ENCODE measurements at places on chromosomes 6 and 20. TPM values are rescaled to one million over a fixed set of nuclear protein-coding genes. Genes with fewer than 3 reads are reported as not detected.
A peak's percentile ranks its signal among the peaks of the same experiment; 100 is the strongest.

DNA sequence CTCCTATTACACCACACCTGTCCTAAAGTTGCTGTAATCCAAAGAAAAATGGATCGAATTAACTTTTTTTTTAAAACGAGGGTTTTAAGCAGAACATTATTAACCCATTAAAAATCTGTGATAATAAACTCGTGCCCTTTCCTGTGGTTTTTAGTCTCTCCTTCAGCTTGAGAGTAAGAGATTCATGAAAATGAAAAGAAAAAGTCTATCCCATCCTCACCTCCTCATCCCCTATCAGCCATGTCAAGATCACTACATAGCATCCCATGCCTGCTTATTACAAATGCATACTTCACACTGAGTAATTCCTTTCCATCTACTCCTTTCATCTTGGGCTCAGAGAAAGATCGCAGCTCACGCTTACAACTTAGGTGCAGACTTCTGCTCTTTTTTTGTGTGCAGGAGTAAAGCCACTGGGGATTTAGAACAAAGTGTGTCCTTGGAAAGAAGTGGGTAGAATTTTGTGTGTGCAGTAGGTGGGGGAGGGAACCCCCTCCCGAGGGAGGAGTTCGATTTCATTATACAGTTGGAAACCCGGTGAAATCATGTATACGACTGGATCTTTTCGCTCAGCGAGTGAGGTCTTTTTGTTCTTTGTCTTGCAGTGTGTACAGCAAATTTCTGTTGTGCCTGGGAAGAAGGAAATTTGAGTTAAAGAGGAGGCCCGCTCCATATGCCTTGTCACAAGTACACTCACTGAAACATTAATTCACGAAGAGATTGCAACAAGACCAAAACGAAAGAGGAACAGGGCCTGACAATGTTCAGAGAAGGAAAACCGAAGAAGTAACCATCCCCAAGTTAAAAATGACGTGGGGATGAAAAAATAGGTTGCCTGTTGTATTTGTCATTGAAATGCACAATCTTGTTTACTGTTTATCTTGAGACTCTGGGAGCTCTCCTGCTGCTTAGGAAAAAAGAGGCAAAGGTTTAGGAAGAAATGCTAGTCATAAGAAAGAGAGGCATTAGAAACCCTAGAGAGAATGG, 146.5 kb upstream of the ZNF217 start:
- no peak for DNase-seq

DNA sequence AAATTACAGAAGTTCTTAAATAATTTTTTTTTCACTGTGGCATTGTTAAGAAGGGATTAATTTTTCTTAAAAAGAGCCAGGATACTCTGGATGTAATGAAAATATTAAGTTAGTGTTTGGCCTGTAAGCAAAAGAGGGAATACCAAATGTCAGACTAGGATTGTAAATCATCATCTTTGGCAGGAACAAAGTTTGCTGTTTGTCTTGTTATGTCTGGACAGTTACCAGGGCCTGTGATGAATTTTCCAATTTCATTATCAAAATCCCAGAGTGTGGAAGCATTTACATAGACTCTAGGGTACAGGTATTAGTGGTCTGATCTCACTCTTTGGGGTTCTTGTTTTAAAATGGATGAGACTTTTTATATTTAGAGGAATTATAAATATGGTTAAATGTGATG, 26.1 kb downstream of the CEP57L1 start:
- DNase-seq = peak; percentile 66

DNA sequence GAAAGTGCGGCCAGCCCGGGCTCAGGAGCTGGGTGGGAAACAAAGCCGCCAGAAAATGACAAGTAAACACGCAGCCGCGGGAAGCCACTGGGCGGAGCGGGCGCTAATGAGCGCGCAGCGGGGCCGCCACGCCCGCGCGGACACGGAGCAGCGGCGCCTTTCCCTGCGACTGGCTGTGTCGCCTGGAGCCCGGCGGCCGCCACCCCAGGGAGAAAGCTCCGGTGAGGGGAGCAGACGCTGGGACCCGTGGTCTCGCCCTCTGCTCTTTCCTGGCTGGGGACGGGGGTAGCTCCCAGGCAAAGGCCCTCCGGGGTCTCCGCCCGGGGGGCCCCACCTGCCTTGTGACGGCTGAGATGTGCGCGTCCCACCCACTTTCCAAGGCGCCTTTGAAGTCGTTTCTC, 54.9 kb downstream of the PRR18 start:
- DNase-seq = no peak

DNA sequence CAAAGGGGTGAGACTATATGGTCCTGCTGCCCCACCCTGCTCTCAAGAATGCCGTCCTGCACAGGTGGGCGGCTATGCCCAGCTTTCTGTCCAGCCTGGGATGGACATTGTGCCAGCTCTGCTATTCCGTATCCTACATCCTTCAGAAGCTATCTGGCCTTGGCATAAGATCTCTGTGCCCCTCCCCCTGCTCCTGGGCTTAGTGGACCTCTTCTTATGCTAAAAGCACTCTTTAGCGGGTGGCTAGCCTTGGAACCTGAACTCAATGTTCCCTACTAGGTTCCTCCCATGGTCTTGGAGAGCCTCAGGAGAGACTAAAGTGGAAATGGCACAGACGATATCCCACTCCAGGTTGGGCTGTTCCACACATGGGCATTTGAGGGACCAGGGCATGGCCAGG, 22.5 kb downstream of the SCUBE3 start:
- DNase-seq = no peak

The FERMT1 gene
- 8.8 TPM for total RNA-seq

- no peak for DNase-seq
Measured at GRCh38 chr6:139154881-139155547, 20.1 kb downstream of the HECA start.

The WFDC5 gene
- total RNA-seq = not detected

- DNase-seq = no peak
Measured at GRCh38 chr6:40431706-40432105, 155.5 kb downstream of the LRFN2 start.

DNA sequence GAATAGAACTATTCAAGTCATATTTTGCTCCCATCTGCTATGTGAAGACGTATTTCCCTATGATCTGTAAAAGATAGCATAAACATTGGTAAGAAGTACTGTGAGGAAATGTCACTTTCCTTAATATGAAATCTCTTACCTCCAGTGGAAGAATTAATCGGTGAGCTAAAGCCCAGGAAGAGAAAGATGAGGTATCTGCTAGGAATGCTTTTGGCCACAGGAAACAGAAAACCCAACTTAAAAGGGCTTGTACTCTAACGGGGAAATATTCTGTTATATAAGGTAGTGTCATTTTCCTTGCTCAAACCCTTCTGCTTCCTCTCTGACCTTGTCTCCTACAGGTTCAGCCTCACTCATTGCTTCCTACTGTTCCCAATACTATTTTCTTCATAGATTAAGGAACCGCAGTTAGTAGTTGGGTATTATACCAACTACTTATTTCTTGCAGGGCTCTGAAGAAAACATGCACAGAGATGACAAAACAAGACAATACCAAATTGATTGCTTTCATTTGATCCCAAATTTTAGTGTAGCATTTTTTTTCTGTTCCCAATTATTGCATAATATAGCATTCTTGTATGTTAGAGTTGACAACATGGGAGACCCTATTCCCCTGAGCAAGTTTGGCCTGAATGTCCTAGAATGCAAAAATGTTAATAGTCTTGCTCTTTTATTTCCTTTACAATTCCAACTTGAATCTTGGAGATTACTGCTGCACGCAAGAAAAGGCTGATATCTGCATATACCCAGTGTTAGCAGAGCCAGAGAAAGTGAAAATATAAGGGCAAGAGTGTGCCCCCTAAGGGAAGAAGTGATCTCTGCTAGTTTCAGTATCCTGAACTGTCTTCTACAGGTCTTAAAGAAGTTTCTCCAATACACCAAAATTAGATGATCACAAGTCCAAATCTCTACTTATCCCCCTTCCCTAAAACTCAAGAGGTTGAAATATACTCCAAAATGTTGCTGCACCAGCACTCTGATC, 65.3 kb downstream of the AFG1L start:
- DNase-seq = no peak

DNA sequence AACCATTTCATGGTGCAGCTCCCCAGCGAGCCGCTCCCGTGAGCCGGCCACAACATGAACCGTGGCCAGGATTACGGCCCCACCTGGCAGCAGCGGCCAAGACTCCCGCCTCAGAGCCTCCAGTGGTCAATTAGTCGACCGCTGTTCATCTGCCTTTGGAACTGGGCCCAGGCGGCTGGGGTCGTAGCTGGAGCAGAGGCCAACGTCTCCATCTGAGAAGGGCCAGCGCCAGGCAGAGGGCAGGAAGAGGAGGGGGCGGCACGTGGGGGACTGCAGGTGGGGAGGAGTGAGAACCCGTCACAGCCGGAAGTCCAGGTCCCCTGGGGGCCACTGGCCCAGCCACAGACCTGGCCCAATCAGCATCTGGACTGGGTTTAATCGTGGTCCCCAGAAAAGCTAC, 184.3 kb downstream of the TAF4 start:
- no peak for DNase-seq

DNA sequence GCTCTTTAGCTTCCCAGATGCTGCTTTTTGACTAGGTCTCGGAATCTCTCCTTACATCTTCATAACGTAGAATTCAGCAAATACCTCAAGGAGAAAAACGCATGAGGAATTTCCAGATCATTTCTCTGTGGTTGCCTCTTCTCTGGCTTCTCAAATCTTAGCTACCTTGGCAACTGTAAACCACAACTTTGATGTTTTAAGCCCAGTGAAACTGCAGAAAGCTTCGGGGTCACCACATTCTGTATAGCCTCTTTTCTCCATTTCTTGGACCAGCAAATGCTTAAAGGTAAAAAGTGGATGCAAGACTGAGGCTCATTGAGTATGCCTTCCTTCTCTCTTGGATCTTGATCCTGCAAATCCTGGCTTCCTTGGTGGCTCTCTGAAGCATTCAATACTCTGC, 125.5 kb upstream of the FBXL4 start:
- DNase-seq = no peak

The KIAA1755 gene
- total RNA-seq = 4.9 TPM

- DNase-seq = no peak
Measured at GRCh38 chr6:30847421-30847970, 36.8 kb upstream of the DDR1 start.

The ZNF76 gene
- 18.4 TPM for total RNA-seq

The HTR1B gene
- total RNA-seq = under 0.01 TPM

The TCP1 gene
- 249 TPM for total RNA-seq

The ABT1 gene
- 10.0 TPM for total RNA-seq

DNA sequence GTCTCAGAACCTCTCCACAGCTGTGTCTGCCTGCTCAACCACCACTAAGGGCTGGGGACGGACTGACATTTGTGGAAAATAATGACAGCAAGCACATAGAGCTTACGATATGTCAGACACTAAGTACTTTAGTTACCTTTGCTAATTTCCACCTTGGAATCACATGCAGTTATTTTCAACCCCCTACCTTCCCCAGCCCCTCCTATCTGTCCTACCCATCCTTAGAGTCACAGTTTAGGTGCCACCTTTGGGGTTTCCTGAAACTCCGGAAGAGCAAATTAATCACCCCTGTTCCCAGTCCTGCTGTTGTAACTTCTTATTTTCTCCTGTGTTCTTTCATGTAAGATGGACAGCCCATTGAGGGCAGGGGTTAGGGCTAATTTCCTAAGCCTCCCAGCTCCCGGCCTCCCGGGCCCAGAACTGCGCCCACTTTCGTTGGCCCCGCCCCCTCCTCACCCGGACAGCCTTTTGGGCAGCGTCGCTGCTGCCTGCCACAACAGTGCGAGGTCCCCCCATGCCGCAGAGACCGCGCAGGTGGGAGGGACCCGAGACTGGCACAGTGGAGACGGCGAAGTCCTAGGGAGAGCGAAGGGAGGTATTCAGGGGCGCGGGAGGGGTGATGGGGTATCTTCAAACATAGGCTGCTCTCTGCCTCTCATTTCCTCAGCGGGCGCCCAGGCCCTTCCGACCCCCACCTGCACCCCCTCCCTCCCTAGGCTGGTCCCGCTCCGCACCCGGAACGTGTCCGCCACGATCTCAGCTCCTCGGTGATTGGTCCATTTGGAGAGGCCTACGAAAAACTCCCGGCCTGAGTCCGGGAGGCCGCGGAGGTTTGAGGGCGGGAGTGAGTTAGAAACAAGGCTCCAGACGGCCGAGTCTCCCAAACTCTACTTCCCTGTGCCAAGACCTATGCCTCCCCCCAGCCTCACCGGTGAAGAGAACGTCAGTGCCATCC, 1.1 kb downstream of the DDAH2 start:
- DNase-seq = peak; percentile 13

The SLC17A2 gene
- total RNA-seq = not detected

DNA sequence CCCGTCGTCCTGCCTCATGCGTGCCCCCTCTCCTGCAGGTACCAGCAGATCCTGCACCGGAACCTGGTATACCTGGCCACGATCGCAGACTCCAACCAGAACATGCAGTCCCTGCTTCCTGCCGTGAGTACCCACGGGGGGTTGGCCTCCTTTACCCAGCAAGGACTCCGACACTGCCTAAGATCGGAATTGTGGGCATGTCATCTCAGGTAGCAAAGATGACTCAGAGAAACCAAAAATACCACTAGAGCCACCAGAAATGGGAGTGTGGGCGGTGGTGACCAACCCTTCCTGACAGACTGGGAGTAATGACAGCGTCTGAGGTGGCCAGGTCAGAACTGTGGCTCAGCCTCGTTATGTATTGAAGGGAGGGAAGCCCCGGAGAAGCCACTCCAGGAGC, 16.3 kb downstream of the SS18L1 start:
- DNase-seq = no peak

- DNase-seq = no peak
Measured at GRCh38 chr6:129491436-129491835, 218.5 kb downstream of the ARHGAP18 start.

DNA sequence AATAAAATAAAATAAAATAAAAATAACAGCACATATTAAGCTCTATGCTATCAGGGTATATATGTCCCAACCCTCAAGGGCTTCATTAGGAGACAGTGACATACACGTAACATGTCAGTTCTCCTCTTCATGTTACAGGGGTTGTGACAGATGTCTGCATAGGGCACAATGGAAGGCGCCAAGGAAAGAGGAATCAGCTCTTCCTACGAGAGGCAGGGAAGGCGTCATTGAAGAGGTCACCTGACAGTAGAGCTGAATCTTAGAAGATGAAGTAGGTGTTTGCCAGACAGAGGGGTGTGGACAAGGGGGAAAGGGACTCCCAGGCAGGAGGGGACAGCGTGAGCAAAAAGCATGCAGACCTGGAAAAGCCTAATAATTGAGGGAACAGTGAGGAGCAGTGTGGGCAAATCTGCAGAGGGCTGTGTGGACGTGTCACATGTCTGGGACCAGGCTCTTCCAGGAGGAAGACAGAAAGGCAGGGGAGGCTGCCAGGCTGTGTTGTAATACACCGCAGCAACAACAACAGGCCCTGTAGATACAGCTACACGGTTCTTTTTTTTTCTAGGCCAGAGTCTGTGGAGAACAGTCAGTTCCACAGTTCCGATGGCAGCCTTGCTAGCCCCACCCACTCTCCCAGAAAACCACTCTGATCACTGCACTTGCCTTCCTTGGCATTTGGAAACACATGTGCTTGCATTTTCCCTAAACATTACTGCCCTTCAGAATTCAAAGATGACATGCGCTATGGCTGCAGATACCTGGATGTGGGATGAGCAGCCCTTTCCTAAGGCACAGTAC, 2.5 kb upstream of the FKBP5 start:
- DNase-seq = peak; percentile 74

GRCh38 chr6:129032602-129033001, 149.7 kb downstream of the LAMA2 start:
- peak; percentile 52 for DNase-seq

The TMEM74B gene
- total RNA-seq = not detected

All from fibroblast of the aortic adventitia (primary cell).